ENCODE measurements at places on chromosomes 3 and 15. TPM values are rescaled to one million over a fixed set of nuclear protein-coding genes. Genes with fewer than 3 reads are reported as not detected.

The STARD5 gene
- 1.1 TPM for total RNA-seq

DNA sequence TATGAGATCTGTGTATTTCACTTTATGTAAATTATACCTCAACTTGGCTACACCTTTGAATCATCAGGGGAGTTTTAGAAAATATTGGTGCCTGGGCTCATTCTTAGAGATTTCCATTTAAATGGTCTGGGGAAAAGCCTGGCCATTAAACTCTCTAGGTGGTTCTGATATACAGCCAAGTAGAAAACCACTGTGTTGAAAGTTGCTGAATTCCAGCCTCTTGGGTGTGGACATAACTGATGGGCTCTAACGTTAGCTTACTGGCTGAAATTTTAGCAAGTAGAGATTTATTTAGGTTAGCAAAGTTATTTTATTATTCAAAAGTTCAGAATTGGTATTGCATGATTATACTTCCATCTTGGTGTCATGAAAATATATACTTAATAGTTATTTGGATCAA, 84.1 kb downstream of the ATG7 start:
- DNase-seq: no peak

The ECE2 gene
- 6.3 TPM for total RNA-seq

The SEMA6D gene
- 14.1 TPM for total RNA-seq

The SLC24A5 gene
- not detected for total RNA-seq

The CRYGS gene
- total RNA-seq: 2.0 TPM

- DNase-seq: no peak
Observed at GRCh38 chr3:169984292-169984691, 17.7 kb downstream of the SEC62 start.

The KIF15 gene
- total RNA-seq: 0.29 TPM

DNA sequence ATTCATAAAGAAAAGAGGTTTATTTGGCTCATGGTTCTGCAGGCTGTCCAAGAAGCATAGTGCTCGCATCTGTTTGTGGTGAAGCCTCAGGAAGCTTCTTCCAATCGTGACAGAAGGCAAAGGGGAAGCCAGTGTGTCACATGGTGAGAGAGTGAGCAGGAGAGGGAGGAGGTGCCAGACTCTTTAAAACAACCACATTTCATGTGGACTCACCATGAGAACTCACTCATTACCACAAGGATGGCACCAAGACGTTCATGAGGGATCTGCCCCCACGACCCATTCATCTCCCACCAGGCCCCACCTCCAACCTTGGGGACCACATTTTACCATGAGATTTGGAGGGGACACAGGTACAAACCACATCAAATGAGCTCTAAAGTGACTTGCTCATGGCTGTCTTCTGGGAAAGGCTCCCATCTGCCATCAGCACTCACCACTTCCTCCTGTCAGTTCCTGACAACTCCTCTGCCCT, 327.3 kb upstream of the TLE3 start:
- no peak for DNase-seq

Data from pancreas (tissue), 10 donors.